CD4-positive, alpha-beta T cell (primary cell): ENCODE measurements at places on chromosomes 4 and X.

DNA sequence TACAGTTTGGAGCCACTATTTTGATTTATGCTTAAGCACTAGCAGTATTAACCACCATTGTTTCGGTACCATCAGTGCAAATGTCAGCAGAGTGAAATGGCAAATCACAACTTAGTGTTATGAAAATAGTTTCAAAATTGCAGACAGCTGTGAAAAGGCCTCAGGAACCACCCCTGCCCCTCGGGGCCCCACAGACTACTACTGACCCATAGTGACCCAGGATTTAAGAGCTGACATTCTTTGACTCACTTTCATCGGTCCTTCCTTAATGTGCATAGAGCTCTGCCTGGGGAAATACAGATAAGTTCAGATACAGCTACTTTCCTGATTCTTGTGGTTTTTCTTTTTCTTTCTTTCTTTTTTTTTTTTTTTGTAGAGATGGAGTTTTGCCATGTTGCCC lies 3.3 kb upstream of the BBS7 start:
- H3K4me3 ChIP-seq, result no peak overlapping the region
- H3K4me1 ChIP-seq, result peaks cover 12% of the 10 kb centered on the region
- peaks cover 32% of the 10 kb centered on the region for H3K27me3 ChIP-seq
- no peaks in the 10 kb centered on the region for H3K36me3 ChIP-seq

- H3K27me3 ChIP-seq, result no peaks in the 10 kb centered on the region
- no peak for DNase-seq
- no peaks in the 10 kb centered on the region for H3K4me1 ChIP-seq
- no peak overlapping the region for H3K27ac ChIP-seq
Measured at GRCh38 chr4:124997124-124997523, 284.6 kb upstream of the ANKRD50 start.

DNA sequence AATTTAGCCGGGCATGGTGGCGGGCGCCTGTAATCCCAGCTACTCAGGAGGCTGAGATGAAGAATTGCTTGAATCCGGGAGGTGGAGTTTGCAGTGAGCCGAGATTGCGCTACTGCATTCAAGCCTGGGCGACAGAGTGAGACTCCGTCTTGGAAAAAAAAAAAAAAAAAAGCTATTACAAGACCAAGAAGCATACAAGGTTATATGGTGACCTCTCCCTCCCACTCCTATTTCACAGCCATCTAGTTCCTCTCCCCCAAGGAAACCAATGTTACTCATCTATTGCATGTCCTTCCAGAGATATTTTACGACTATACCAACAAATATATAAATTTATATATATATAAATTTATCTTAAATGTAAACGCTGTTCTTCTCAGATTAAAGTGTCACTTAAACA lies 3.2 kb downstream of the SLC9A7 start:
- H3K27me3 ChIP-seq, result no peaks in the 10 kb centered on the region
- no peaks in the 10 kb centered on the region for H3K36me3 ChIP-seq
- no peak for DNase-seq
- H3K4me3 ChIP-seq, result no peak overlapping the region

GRCh38 chr4:26031704-26032103 lies 117.7 kb downstream of the SMIM20 start:
- no peaks in the 10 kb centered on the region for H3K36me3 ChIP-seq
- H3K4me3 ChIP-seq, result no peak overlapping the region
- no peak overlapping the region for H3K27ac ChIP-seq
- no peak for DNase-seq

GRCh38 chr4:179028321-179028720 lies 1586.1 kb upstream of the AGA start:
- H3K4me1 ChIP-seq, result no peaks in the 10 kb centered on the region
- H3K36me3 ChIP-seq, result no peaks in the 10 kb centered on the region
- no peak overlapping the region for H3K4me3 ChIP-seq
